Activated CD4-positive, alpha-beta T cell treated with anti-CD3 and anti-CD28 coated beads, Interleukin-2, amount 50 U/mL, for 4 hours (primary cell): ENCODE measurements at places on chromosomes 7 and 10.

- DNase-seq, result no peak
Observed at GRCh38 chr10:71316056-71316785, 2.8 kb upstream of the SLC29A3 start.

GRCh38 chr7:31811650-31812461 is 124.8 kb downstream of the PPP1R17 start:
- no peak for DNase-seq

DNA sequence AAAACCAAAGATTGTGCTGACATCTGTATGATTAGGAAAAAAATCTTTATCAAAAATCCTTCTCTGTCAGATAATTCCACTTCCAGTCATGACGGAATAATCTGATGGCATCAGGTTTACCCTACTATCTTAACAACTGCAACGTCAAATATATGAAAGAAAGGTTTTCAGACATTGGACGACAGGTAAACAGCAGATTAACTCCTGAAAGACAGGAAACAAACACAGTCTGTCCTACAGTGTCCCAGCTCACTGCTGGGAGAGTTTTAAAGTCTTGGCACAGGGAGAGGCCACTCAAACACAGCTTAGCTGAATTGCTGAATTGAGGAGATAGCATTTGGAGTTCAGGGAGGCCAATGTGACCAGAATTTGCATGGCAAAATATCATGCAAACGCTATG is 186.3 kb upstream of the KCTD7 start:
- no peak for DNase-seq

GRCh38 chr10:131814567-131815265 is 86.1 kb upstream of the PPP2R2D start:
- no peak for DNase-seq

DNA sequence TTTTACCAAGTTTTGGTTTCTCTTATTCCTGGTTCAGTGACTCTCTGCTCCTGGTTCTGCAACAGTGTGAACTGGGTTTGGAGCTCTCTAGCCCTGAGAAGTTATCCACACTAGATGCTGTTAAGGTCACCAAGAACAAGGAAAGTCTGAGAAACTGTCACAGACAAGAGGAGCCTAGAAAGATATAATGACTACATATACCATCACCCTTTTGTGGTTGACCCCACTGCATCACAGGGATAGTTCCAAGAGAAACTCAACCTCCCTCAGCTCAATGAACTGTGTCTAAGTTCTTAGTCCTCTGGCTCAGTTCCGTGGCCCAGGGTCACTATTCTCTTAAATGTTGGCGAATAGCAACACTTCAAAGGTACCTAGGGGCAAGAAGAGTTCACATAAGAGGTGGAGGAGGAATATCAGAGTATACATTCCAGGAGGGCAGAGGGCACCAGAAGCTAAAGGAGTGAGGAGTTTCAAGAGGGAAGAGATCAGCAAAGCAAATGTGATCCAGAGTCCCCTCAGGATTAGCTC is 171.5 kb downstream of the BUB3 start:
- no peak for DNase-seq

DNA sequence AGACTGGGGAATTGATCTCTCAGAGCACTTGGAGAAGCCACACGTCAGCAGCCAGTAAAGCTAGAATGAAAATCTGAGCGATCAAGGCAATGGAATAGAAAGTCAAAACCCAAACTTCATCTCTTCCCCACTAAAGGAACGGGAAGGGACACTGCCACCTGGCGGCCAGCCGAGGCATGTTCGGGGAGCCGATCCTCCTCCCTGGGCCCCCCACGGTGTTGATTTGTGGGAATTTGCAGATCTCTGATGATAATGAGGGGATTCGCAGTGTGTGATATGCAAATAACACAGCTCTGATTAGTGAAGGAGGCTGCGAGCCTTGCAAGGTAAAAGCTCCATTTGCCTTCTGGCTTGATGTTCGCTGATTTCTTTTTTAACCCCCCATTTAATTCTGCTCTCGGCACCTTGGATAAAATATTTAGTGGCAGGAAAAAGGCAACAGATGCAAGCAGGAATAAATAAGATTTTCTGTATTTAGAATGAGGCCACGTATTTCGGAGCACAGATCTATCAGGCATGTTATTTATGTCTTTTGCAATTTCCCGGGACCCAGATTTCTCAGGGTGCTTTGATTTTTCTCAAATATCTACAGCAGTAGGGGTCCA is 258.6 kb downstream of the PAXIP1 start:
- no peak for DNase-seq

DNA sequence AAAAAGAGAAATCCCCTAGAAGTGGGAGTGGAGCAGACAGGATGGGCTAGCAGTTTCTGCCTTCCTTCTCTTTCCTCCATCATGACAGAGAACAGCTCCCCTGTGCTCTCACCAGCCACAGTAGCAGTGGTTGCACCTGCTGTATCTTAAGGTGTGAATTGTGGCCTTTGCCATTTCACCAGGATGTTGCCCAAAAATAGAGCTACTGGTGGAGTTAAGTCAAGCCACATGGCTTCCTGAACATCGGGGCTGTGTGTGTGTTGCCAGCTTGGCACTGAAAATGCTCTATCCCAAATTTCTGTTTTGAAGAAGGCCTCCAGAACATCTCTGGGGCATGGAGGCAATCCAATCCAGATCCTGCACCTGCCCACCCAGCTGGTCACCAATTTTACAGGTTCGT is 348.7 kb downstream of the EXOC4 start:
- no peak for DNase-seq

DNA sequence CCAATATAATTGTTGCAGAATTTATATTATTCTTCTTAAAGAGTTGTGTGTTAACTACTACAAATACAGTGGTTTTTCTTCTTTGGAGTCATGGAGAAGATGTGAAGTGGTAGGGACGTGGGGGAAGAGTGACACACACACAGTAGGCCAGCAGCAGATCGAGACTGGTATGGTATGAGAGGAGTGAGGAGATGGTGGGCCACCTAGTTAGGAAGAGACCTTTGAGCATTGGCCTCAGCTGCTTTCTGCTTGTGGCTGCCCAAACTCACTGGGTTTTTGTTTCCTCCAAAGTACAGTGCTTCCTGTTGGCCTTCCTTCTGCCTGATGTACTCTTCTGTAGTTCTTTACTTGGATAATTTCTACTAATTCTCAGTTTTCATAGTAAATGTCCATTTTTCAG is 14.6 kb downstream of the VCL start:
- DNase-seq, result no peak

GRCh38 chr10:68469838-68470237 is 1.9 kb downstream of the DNA2 start:
- DNase-seq, result no peak

- no peak for DNase-seq
Observed at GRCh38 chr7:122790591-122790990, 87.9 kb upstream of the RNF148 start.

- no peak for DNase-seq
Observed at GRCh38 chr10:96082748-96083147, 39.4 kb downstream of the CCNJ start.

DNA sequence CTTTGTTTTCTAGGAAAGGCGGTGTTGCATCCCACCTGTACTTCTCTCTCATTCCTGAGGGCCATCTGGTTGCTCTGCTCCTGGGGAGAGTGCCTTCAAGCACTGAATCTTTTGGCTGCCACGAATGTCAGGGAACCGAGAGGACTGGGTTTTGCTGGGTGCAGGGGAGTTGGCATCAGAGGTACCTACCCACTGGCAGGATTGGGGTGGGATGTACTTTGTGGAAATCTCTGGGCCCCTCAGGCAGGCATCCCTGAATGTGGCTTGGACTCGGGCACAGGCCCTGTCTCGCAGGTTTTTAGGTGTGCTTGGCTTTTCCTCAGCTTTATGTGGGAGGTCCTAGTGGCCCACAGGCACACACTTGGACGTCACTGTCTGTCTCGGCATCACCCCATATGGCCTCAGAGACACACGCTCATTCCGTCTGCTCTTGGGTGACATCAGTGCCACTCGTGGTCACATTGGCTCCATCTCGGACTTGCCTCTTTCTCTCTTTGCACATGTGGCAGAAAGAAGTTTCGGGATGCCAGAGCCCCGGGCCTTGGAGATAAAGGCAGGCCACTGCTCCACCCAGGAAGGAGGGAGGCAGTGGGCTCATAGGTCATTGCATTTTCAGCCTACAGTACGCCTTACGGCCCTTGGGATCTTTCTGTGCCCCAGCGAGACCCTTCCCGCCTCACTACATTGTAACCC is 325.6 kb downstream of the ZNF716 start:
- DNase-seq, result no peak

DNA sequence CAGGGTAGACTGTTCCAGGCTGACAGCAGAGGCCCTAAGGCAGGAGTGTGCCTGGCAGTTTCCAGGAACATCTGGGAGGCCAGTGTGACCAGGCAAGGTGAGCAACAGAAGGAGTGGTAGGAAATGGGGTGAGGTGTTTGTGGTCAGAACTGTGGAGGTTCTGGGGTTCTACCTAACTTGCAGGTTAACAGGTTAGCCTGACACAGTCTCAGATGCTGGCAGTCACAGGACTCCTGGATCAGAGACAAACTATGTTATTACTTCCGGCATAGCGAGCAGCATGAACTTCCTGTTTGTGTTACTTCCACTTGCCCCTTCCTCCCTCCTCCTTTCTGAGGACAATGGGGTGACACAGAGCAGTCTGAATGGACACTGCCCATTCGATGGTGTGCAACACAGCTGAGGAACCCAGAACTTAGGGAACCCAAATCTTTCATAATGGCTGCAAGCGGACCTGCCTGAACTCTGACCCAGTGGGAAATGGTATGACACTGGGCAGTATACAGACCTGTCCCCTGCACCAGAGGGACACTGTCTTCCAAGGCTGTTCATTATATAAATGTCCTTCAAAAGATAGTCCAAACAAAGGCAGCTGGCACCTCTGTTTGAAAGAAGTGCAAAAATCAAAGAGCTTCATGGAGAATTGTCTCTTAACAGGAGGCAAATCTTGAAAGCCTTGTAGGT is 3.9 kb upstream of the SAR1A start:
- DNase-seq, result no peak

GRCh38 chr7:20737840-20738448 is 48.7 kb downstream of the SP8 start:
- DNase-seq, result no peak

- no peak for DNase-seq
Observed at GRCh38 chr10:98308669-98309365, 40.8 kb upstream of the LOXL4 start.

DNA sequence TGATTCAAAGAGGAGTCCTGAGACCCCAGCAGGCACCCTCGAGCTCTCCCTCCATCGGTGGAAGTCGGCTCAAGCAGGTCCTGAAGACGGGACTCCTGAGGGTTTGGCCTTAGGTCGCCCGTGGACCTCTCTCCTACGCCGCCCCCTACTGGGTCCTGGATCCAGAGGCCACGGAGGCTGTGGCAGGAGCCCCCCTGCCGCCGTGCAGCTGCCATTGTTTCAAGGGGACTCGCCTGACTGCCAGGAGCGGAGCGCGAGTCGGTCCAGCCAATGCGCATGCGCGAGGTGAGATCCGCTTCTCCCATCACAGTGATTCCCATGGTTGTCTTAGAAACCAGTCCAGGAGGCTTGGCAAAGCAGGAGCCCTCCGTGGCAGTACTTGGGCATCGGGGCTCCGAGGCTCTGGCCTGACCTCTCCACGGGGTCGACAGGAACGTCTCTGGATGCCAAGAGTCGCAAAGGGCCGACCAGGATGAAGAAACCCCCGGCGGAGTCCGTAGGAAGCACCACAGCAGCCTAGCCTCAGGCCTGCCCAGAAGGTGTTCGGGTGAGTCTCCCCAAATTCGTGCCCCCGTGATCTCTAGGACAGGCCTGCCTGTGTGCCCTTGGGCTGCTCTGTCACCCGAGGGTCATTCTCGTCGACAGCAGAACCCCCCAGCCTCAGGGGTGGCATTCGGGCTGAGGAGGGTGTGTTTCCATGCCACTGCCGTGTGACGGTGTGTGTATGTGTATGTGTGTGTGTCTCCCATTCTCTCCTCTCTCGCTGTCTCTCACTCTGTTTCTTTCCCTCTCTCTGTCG is 322.3 kb downstream of the ZNF716 start:
- no peak for DNase-seq
